ENCODE measurements at places on chromosomes 2 and 18.

DNA sequence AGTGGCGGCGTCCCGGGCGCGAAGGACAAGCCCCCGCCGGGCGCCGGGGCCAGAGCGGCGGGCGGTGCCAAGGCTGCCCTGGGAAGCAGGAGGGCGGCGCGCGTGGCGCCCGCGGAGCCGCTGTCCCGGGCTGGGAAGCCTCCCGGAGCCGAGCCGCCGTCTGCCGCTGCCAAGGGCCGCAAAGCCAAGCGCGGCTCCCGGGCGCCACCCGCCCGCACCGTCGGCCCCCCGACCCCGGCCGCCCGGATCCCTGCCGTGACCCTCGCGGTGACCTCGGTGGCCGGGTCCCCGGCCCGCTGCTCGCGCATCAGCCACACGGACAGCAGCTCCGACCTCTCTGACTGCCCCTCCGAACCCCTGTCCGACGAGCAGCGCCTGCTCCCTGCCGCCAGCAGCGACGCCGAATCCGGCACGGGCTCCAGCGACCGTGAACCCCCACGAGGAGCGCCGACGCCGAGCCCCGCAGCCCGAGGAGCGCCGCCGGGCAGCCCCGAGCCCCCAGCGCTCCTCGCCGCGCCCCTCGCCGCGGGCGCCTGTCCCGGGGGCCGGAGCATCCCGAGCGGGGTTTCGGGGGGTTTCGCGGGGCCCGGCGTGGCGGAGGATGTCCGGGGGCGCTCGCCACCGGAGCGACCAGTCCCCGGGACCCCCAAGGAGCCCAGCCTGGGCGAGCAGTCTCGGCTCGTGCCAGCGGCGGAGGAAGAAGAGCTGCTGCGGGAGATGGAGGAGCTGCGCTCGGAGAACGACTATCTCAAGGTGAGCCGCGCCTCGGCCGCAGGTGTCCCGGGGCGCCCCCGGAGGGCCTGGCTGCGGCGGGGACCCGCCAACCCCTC, 820 bp downstream of the MTCL1 start:
- DNase-seq, result no peak

- DNase-seq, result no peak
Measured at GRCh38 chr2:231709981-231710798, 1.9 kb downstream of the PTMA start.

GRCh38 chr18:10234912-10235660, 219.3 kb upstream of the APCDD1 start:
- DNase-seq, result peak; percentile 78

DNA sequence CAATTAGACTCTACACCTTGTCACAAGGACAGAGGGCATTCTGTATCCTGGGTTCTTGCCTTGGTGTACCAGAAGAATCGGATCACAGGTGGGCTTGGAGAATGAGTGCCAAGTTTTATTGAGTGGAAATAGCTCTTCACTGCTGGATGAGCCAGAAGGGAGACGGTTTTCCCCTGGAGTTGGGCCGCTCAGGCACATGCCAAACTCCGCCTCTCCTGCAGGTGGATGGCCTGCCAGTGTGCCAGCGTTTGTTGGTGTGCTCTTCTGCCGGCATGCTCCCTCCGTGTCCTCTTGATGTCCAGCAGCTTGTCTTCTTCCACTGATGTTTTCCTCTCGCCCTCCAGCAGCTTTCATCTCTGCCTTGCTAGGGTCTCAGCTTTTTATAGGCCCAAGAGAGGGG, 115.5 kb upstream of the RAB27B start:
- no peak for DNase-seq

DNA sequence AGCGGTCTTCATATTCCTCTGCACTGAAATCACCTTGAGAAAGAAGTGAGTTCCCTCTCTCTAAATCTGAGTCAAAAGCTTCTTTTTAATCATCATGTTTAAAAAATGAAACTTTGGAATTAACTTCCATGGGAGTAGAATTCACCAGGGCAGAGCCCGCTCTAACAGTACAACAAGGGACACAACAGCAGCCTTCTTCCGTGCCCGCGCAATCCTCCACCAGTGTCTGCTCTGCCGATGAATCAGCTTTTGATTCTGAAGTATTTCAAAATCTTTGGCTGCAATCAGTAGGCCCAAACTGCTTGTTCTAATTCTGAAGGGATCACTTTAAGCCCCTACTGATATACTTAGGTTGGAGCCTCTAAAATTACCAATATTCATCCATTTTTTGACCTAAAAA, 76.9 kb downstream of the USP40 start:
- DNase-seq, result no peak

- no peak for DNase-seq
Measured at GRCh38 chr2:197435598-197436420, 981 bp upstream of the SF3B1 start.

GRCh38 chr18:49569724-49570123, 7.9 kb downstream of the LIPG start:
- DNase-seq, result no peak

- DNase-seq, result no peak
Measured at GRCh38 chr18:80204142-80204541, 43.2 kb downstream of the PARD6G start.

- no peak for DNase-seq
Measured at GRCh38 chr2:101854877-101855276, 136.9 kb upstream of the IL1R2 start.
